ENCODE measurements at places on chromosomes 3 and 15. TPM values are rescaled to one million over a fixed set of nuclear protein-coding genes. Genes with fewer than 3 reads are reported as not detected.
A peak's percentile ranks its signal among the peaks of the same experiment; 100 is the strongest.

GRCh38 chr3:33383951-33384350 lies 56.3 kb downstream of the UBP1 start:
- no peak for DNase-seq

GRCh38 chr3:27454914-27455313 lies 29.3 kb downstream of the SLC4A7 start:
- no peak for DNase-seq

The PLCH1 gene
- 0.61 TPM for total RNA-seq

GRCh38 chr3:139122221-139122581 lies 77.5 kb upstream of the PRR23C start:
- DNase-seq: no peak

- no peak for DNase-seq
Measured at GRCh38 chr15:88028024-88028423, 228.5 kb downstream of the NTRK3 start.

The CORO2B gene
- total RNA-seq: 2.9 TPM

GRCh38 chr3:103308921-103309320 lies 874.1 kb downstream of the ZPLD1 start:
- no peak for DNase-seq

GRCh38 chr3:170259907-170260306 lies 37.7 kb downstream of the PRKCI start:
- no peak for DNase-seq

DNA sequence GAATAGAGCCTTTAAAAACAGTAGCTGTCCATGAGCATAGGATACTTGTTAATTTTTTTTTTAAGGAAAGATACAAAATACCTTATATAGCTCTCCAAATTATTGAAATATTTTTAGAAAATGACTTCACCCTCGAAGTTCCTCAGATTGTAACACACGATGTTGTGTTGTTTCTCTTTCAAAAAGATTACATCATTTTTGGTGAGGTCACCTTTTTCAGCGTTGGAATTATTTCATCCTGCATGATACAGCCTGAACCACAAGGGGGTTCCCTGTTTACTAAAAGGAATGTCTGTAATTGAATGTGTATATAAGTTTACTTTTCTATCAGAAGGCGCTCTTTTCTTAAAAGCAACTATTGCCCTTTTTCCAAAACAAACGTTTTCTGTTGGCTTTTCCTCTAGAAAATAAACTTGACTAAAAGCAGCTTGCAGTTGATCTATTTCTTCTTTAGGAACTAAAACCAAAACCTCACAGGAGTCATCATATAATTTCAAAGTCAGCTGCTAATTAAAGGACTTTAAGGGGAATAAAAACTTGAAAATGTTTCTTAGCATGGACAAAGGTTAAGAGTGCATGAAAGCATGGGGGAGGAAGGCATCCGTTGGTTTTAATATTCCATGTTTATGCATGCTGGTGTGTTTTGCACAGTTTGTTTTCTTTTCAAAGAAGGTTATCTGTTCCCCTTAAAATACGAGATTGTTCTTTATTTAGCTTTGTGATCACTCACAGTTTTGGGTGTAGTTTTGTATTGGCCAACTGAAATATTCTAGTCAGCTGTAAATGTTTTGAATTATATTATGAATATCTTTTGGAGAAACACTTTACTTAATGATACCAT lies 29.4 kb downstream of the LYSMD4 start:
- DNase-seq: no peak

The LYZL4 gene
- not detected for total RNA-seq

DNA sequence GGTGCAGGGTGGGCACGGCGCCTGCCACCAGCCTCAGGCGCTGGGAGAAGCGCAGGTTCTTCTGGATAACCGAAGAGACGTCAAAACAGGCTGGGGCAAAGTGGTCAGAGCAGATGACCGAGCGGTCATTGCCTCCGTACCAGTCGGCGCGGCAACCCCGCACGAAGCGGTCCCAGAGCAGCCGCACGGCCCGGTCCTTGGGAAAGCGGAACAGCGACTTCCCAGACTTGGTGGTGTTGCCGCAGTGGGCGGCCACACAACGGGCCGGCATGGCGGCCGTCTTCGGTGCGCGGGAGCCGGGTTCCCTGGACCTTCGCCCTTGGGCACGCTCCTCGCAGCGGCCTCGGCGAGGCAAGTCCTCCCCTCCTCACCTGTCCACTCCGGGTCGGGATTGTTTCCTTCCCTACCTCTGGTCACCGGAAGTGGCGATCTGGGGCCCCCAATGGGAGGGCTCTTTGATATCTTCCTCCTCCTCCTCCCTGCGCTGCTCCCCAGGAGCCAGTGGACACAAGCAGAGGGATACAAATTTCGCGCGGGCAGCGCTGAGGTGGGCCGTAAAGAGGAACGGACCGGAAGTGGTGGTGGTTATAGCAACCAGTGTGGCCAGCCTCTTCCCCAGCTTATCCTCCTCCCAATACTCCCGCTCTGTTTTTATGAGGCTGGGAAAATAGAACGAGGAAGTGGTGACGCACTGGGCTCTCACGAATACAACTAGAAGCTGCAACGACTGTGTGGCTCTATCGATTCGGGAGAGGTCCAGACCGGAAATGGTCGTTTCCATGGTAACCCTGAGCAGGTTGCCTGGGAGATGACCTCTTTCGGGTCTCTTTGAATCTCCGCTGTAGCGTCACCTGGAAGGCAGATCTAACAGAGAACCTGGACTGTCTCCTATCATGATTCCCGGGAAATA lies at the start of the genes LRRC49 and THAP10:
LRRC49 (plus strand) TSS at position 825 of the 910 bp plus-strand sequence; CDS start at position 894, 69 bp downstream.
THAP10 (minus strand) TSS at position 432 of the 910 bp plus-strand sequence; CDS start at position 271, 161 bp downstream.
- peak; percentile 96 for DNase-seq

- DNase-seq: no peak
Measured at GRCh38 chr3:30102356-30102755, 504.0 kb upstream of the TGFBR2 start.

GRCh38 chr3:172627057-172627809 lies 83.6 kb downstream of the NCEH1 start:
- DNase-seq: no peak

DNA sequence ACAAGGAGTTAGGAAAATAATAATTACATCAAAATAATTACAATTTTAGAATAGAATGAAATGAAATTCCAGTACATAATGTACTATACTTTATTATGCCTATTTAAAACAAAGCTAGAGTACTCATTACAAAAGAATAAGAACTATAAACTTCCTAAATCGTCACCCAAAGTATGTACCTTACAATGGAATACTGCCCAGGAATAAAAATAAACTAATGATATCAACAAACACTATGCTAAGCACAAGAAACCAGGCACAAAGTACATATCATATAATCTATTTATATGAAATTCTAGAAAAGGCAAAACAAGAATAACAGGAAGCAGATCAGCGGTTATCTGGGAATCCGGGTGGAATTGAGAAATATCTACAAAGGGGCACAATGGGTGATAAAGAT lies 84.7 kb downstream of the MYO9A start:
- no peak for DNase-seq

Data from lower leg skin (tissue), 4 donors.